NCI-H2081 (cell line): ENCODE measurements at places on chromosomes 5 and 9.

- DNase-seq = no peak
Measured at GRCh38 chr5:84816746-84817547, 432.3 kb upstream of the EDIL3 start.

DNA sequence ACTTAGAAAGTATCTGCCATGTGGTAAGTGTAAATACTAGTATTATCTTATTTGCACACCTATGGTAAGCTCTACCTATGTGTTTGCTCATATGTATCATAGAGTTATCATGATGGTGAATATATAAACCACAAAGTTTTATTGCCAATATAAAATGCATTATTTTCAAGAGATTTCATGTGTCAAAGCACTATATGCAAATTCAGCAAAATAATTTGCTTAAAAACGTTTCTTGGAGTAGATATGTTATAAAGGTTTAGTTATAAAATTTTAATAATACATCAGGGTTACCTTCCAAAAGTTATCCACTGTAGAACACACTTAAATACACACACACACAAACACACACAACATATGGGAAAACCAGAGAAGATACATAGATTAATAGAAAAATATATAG, 1431.7 kb upstream of the C9orf72 start:
- no peak for DNase-seq

DNA sequence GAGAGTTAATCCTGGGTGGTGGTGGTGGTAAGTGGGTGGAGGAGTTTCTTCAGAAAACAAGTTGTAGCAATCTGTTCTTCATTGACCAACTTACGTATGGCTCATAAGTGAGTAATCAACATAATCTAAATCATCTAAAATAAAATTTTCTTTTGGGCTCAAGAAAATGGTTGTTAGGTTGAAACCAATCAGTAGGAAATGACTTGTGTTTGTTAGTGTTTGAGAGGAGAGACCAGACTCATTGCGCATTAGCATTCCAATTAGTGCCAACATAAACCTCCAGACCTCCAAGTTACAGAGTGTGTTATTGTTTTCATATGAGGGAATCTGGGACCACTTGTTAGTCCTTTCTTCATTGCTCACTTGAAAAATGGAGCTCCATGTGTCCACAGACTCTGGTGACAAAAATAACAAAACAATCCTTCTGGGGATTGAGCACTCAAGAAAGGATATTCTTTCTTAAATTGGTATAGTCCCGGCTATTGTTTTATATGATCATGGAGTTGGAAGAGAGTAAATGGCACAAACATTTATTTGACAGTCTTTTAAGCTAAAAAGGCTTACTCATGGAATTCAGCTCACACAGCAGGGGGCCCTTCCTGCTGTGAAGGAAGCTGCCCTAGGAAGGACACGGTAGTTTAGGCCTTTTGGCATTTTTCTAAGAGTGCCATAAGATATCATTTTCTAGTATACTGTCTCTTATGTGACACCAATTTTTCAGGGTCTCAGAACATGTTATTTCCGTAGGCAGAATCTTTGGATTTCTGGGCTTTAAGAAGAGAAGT, 441.1 kb downstream of the EBF1 start:
- no peak for DNase-seq

GRCh38 chr9:37046683-37047082, 12.6 kb upstream of the PAX5 start:
- DNase-seq = no peak

DNA sequence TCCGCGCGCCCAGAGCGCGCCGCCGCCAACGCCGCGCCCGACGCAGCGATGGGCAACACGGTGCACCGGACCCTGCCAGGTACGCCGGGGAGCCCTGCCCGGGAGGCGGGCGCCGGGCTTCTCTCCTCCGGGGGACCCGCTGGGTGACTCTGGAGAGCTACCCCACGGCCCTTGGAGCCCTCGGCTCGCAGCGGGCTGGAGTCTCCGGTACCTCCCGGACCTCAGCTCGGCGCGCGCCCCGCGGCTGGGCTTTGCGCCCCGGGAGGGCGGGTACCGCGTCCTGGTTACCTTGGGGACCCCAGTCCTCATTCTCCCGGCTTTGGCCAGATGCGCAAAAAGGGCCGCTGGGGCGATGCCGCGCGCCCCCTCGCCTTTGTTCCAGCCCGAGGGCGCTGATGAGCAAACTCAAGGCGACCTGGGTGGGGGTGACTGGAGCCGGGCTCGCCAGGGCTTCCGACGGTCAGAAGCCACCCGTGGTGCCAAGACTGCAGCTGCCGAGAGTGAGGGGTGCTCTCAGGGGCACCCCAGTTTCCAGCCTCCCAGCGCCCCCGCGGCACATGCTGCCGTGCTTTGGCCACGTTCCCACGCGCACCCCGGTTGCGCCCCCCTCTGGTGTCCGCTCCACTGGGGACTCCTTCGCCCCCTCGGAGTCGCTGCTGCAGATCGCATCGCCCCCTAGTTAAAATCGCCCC, 442 bp downstream of the NEURL1B start:
- DNase-seq = no peak

DNA sequence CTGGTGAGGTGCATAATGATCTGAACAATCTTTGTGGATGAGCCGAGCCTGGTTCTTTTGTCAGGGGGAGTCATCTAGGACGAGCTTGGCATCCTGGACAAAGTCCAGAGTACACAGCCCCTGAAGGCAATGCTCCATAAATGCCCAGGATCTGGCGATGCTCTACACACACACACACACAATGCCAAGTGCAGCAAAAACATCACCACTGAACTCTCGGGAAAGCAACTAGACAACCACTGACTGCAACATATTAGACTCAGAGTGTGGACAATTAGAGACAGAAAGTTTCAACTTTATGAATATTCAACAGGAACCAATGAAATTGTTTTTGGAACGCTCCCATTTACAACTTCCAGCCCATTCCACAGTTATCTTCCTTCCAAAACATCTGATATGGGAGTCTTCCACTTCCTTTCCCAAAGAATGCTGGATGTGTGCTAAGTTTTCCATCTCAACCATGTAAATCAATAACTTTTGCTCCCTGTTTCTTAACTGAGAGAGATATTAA, 227.6 kb upstream of the ANKRD55 start:
- no peak for DNase-seq

- no peak for DNase-seq
Measured at GRCh38 chr5:107313098-107313497, 357.6 kb downstream of the EFNA5 start.

- no peak for DNase-seq
Measured at GRCh38 chr5:135339189-135339588, 59.8 kb downstream of the MACROH2A1 start.

- no peak for DNase-seq
Measured at GRCh38 chr9:127778280-127779135, at the start of gene SH2D3C. Gene SH2D3C, minus strand, starts transcription at chr9:127778666. Its CDS starts 39 bp downstream, at chr9:127778627.

- no peak for DNase-seq
Measured at GRCh38 chr5:174057206-174057605, 11.7 kb downstream of the NSG2 start.

DNA sequence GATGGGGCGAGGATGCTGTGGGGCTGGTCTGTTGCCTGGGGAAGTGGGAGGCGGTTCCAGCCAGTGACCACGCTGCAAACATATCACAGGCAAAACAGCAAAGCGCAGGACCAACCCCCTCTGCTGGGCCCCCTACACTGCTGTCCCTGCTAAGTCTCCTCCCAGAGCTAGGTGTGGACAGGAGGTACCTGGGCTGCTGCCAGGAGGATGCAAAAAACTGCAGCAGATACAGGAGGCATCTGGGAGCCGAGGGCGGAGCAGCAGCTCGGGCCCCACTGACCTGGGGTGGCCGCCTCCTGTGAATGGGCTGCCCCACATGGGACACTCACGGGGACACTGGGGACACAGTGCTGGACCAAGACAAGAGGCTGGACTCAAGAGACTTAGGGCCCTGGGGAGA, 48.0 kb upstream of the PHYKPL start:
- no peak for DNase-seq

GRCh38 chr5:133809801-133810200, 158.6 kb downstream of the C5orf15 start:
- DNase-seq = no peak

- DNase-seq = no peak
Measured at GRCh38 chr5:151474799-151475198, 27.4 kb downstream of the SLC36A1 start.

DNA sequence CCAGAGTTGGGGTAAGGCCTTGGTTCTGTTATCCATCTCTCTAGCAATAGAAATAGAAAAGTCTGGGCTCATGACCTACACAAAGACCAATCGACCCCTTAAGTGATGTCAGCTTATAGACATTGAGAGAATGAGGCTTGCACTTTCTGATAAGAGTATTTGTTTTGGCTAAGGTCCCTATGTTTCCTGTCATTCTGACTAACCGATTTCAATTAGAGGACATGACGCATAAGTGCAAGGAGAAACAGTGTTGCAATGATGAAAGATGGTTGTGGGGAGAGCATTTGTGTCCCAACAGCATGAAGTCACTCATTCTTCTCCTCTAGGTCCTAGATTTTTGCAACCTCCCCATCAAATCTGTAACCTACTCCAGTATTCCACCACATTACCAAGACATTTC, 255.1 kb downstream of the MAT2B start:
- DNase-seq = no peak

- DNase-seq = no peak
Measured at GRCh38 chr9:135612981-135613910, 26.1 kb downstream of the GLT6D1 start.

- DNase-seq = no peak
Measured at GRCh38 chr9:14907360-14907685, 2.9 kb downstream of the FREM1 start.

GRCh38 chr9:76026796-76027195, 136.3 kb downstream of the PCSK5 start:
- DNase-seq = no peak

DNA sequence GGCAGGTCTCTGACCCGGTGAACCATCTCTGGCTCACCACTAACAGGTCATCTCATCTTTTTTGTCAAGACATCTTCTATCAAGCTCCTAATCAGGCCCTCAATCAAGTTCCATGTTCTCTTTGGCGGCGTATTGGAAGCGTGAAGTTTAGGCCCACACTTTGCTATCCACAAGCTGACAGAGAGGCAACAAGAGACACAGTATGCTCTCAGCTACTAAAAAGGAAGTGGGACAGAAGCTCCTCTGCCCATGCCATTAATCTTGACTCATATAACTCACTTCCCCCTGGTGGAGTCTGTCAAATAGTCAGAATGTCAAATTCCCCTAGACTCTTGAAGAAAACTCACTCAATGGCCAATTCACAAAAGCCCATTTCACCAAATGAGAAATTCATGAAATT, 77.6 kb upstream of the TMC1 start:
- no peak for DNase-seq

DNA sequence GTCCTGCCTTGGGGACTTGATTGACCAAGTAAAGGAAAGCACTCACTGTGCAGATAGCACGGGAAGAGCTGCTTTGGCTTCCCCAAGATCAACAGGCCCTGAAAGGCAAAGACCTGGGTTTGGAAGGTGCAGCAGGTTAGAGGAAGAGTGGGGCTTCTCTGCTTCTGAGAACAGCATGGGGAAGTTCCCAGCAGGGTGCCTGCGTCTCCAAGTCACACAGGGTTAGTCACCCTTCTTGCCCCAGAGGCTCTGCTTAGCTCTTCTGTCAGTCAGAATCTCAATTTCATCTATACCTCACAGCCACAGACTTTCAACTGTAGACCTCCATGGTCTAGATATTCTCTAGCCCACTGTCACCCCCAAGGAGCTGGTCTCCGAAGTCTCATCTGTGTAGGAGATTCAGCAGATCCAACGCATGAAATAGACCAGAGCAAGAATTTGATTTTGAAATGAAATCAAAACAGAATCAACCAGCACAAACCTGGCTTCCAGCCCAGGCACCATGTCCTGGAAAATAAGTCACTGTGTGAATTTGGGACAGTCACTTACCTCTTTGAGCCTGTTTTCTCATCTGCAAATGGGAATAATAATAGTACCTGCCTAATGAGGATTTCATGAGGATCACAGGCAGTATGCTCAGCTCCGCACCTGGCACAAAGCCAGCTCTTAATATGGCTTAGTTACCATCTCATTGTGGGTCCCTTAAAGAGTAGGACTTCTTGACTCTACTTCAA, 64.0 kb downstream of the SFXN1 start:
- DNase-seq = no peak

- DNase-seq = no peak
Measured at GRCh38 chr9:117116084-117116483, 298.8 kb downstream of the ASTN2 start.
